ENCODE measurements at places on chromosomes 7 and 10.

GRCh38 chr7:117010375-117011133 is 57.3 kb downstream of the ST7 start:
- DNase-seq: no peak

GRCh38 chr7:141354251-141354650 is 197.0 kb upstream of the AGK start:
- no peak for DNase-seq

DNA sequence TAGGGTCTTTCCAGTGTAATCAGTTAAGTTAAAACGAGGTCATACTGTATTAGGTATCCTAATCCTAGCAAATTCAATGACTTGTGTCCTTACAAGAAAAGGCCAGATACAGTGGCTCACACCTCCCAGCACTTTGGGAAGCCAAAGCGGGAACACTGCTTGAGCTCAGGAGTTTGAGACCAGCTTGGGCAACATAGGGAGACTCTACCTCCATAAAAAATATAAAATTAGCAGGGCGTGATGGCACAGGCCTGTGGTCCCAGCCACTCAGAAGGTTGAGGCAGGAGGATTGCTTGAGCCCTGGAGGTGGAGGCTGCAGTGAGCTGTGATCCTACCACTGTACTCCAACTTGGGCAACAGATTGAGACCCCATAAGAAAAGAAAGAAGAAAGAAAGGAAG is 61.1 kb downstream of the CXCL12 start:
- DNase-seq: no peak

DNA sequence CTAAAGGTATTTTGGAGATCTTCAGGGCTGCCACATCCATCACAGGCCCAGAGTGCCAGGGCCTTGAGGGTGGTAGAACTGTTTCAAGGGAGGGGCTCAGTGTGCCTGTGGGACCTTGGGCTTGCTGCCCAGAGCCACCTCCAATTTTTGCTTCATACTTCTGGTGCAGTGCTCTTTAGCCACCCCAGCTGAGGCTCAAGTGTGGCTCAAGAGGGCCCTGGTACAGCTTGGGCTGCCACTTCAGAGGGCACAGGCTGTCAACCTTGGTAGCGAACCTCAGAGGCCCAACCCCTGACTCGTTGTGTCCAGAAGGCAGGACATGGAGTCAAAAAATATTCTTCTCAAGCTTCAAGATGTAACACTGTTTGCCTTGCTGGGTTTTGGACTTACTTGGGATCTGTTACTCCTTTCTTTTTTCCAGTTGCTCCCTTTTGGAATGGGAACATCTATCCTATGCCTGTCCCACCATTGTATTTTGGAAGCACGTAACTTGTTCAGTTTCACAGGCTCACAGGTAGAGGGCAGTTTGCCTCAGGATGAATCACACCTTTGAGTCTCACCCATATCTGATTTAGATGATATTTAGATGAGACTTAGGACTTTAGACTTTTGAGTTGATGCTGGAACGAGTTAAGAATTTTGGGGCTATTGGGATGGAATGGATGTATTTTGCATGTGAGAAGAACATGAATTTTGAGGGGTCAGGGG is 224.8 kb downstream of the RPS24 start:
- no peak for DNase-seq

DNA sequence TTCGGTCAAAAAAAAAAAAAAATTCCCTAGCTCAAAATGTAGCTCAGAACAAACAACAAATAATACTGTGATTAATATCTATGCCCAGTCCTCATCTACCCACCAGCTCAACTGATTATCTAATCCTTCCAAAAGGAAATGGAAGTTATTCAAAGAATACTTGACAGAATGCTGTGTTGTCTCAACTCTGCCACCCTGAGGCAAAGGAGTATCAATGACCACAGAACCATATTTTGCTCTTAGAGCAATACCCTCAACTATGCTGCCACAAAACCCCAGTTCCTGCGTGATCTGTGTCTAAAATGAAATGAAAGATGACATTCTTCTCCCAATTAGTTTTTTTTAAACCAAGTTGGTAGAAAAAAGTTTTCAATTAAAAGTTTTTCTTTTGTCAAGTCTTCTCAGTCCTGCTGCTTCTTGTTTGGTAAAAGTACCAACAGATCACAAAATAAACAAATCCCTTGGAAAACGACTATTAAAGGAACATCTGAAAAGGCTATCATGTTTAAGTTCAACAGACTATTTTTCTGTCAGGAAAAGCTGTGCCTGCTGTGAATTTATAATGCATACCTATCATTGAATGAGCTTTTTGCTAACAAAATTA is 21.6 kb downstream of the RBM28 start:
- no peak for DNase-seq

DNA sequence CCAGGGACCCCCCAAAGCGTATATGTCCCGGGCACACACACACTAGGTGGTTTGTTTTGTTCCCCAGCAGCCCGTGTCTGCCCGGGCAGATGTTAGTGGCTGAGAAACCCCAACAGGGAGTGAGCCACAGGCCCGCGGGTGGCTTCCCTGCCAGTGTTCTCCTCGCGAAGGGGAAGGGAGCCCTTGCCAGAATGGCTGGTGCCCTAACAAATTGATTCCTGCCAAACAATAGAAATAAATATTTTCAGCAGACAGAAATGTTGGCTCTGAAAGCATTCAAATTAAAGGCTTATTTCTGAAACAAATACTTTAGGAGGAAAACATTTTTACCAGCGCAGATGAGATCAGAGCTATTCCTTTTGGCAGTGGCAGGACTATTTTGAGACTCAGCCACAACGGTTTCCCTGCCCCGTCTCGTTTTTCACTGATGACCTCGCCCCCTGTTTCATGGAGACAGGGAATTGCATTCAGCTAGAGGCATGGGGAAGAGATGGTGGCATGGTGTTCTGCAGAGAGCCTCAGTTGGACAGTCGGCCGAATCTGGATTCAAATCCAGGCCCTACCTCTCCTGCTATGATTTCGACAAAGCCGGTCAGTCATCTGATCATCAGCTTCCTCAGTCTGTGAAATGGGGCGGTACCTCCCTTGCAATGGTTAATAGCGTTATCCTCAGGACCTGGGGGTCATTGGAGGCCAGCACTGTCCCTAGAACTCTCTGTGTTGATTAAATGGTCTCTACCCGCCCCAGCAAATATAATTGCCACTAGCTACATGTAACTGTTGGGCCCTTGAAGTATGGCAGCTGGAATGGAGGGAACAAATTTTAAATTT is 84.5 kb downstream of the CUX1 start:
- DNase-seq: no peak
